AG04450 (cell line): ENCODE measurements at places on chromosomes 5 and 9.

GRCh38 chr9:83138422-83139135 lies 75.6 kb upstream of the RASEF start:
- DNase-seq: no peak

GRCh38 chr5:94857111-94857510 lies 238.6 kb downstream of the SLF1 start:
- no peak for DNase-seq

- no peak for DNase-seq
These were observed 485.3 kb upstream of the DMAC1 start for GRCh38 chr9:8284884-8285283.

DNA sequence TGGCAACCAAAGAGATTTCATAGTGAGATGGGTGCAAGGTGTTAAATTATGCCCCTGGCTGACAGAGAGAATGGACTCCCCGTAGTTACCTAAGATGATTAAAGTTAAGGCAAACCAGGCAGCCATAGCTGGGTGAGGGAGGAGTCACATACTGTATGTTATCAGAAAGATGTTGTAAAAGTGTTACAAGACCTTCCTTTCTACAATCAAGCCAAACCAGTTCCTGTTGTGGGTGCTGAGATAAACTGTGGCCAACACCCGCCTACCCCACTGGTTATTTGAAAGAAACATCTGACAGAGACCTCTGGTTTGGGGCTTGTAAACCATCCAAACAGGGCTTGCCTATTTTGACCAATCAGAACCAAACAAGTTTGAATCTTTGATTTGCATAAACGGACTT lies 684.7 kb upstream of the NUDT12 start:
- DNase-seq: no peak

- no peak for DNase-seq
These were observed 286.1 kb upstream of the IRX1 start for GRCh38 chr5:3309538-3309937.

- DNase-seq: no peak
These were observed 36.4 kb downstream of the LARP1 start for GRCh38 chr5:154791535-154791934.

DNA sequence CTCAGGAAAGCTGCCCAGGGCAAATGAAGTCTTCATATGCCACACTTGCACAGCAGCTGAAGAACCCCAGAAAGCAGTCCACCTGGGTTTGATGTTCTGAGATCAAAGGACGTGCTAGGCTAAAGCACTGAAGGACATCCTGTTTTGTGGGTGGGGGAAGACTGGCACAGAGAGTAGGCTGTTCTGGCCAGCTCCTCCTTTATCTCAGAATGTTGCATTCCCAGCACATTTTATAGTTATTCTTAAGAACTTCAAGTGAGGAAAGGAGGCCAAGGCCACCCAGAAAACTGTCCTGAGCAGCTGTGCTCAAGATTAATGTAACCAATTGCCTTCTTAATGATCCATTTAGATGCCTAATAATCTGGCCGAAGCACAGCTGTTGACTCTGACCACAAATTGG lies 10.9 kb downstream of the SHOC1 start:
- no peak for DNase-seq

DNA sequence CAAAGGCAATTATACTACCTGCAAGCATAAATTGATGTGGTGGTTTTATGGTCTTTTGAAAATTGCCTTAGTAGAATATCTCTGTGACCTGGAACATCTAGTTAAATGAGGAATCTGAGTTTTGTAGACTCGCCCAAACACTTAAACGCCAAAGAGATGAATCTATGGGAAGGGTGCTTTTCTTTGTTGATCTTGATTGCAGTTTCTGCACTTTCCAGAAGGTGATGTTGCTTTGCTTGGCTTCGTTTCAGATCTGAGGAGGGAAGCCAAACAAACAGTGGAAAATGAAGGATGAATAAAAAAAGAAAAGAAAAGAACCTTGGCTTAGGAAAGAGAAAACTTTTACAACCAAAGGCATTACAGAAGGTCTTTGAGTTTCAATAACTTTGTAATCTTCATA lies 1021.2 kb downstream of the NR2F1-AS1 start:
- DNase-seq: no peak

- no peak for DNase-seq
These were observed 19.8 kb upstream of the SLC9A3 start for GRCh38 chr5:543755-544674.

GRCh38 chr9:75104607-75105006 lies 16.3 kb downstream of the OSTF1 start:
- no peak for DNase-seq

DNA sequence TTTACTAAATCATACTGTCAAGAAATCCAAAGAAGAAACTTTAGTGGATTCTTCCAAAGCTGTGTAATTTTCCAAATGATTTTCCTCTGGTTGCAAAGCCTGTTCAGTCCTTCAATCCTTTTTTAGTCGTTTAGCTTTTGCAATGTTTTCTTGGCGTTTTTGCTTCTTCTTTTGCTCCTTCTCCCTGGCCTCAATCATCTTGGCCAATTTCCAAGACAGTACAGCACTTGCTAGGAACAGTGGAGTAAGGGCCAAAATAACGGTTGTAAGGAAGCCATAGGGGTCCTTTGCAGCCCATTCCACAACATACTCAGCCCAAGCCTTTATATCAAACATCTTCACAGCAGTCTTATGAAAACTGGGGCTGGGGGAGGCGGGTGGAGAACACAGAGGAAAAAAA lies 2.4 kb downstream of the SMIM15 start:
- no peak for DNase-seq

DNA sequence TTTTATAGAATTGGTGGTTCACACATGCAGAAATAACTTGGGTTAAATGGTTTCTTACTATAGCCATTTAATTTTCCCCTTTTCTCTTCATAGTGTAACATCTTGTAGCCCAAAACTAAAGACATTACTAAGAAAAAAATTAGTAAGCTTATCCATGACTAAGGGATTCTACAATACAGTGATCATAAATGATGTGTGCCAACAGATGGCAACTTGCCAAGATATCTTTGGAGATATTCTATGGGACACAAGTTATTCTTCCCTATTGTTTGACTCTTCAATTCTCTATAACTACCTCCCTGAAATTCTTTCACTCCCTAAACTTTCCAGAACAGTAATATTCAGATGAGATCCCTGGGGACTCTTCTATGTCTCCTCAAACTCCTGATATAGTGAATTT lies 580.6 kb downstream of the PTPRD start:
- no peak for DNase-seq

DNA sequence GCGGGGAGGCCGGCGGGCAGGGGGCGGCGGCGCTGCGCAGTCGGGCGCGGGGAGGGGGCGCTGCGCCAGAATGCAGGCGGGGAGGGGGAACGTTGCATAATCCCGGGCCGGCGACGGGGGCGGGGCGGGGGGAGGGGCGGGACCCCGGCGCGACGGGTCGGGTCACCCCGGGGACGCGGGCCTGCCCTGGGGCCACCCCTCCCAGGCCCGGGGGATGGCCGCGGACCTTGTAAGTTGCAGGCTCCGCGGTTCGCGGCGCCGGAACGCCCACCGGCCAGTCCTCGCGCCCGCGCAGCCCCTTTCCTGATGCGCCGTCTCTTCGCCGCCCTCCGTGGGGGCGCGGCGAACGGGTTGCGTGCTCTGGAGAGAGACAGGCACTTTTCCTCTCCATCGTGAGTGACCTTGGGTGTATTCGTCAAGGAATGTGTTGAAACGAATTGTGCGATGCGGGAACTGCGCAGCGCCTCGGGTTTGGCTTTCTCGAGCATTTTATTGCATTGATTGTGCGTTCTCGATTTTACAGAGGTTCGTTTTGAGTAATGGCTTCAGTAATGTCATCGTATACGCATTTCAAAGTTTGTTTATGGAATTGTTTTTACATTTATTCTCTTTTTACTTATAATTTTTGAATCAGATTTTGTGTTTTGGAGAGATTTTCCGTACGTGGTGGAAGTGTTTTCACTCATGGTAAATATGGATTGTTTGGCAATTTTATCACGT lies 802 bp downstream of the SPIN1 start:
- DNase-seq: no peak

DNA sequence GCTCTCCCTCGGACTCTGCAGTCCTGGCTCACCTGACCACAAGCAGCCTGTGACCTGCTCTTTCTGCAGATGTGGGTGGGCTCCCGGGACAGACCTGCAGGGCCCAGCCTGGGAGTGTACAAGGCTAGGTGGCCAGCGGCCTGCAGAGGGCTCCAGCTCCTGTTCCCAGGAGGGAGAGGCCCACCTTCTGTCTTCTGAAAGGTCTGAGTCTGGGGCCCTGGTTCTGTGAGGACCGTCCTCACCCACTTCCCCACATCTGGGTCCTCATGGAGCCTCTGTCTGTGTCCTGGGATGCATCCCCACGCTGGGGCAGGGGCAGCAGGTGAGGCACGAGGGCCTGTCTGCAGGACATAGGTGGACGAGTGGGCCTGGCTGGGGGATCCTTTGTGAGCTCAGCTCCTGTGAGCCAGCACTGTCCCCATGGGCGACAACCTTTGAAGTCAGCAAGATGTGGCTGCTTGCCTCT lies 43.7 kb downstream of the PHF2 start:
- no peak for DNase-seq

GRCh38 chr5:74659172-74659571 lies 18.6 kb upstream of the ENC1 start:
- no peak for DNase-seq

DNA sequence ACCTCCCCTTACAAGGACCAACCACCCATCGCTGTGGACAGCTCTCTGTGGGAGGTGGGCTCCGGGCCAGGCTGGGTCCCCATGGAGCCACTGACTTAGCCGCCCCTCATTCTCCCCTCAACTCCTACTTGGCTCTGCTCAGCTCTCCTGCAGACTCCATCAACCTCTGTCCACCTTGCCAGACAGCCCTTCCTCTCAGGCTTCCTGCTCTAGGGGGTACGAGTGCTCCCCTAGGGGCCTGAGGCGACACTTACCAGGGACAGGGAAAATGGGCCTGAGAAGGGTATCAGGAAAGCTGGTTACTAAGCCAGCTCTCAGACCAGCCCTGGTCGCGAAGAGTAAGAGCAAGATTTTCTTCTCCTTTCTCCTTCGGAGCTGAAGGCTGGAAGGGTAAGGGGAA lies 43.9 kb downstream of the SHB start:
- DNase-seq: no peak

DNA sequence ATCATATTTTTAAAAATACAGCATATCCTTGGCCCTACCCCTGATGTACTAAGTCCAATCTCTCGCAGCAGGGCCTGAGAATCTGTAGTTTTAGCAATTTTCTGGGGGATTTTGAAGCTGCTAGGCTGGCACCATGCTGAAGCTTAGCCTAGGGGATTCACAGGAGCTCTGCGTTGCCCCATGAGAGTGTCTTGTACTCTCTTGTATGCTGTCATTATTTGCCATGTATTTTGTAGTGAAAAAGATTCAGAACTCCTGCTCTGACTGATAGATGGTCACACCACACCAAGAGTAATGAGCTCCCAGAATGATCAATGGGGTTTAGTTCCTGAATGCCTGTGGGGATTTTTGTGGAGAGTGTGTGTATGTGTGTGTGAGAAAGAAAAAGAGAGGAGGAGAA lies 20.7 kb upstream of the TRMT10B start:
- no peak for DNase-seq

GRCh38 chr9:38445154-38446043 lies 21.1 kb upstream of the IGFBPL1 start:
- no peak for DNase-seq

GRCh38 chr9:100670719-100671118 lies 92.8 kb downstream of the CAVIN4 start:
- no peak for DNase-seq

DNA sequence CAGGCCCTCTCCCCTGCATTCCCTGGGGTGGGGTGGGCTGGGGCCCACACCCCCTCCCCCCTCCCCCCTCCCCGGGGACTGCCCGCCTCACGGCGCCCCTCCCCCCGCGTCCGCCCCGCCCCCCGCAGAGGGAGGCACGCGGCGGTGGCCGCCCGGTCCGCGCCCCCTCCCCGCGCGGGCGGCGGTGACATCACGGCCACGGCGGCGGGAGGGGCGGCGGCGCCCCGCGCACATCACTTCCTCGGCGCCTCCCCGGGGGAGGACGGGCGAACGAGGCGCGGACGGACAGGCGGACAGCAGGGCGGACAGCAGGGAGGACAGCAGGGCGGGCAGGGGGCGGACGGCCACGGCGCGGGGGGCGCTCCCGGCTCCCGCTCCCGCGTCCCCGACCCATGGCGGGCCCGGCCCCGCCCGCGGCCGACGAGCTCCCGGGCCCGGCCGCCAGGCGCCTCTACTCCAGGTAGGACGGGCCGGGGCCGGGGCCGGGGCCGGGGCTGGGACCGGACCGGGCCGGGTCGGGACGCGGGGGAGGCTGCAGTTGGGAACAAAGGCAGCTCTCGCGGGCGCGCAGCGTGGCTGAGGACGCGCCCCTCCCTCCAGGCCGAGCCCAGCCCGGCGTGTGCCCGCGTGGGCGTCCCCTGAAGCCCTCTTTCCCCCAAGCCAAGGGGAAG lies at the start of gene GPSM1:
TSS of gene GPSM1 (plus strand) at position 236 of the 671 bp plus-strand sequence. CDS start at position 393, 157 bp downstream.
- DNase-seq: no peak

- DNase-seq: no peak
These were observed 24.3 kb downstream of the BOD1 start for GRCh38 chr5:173592050-173592669.

DNA sequence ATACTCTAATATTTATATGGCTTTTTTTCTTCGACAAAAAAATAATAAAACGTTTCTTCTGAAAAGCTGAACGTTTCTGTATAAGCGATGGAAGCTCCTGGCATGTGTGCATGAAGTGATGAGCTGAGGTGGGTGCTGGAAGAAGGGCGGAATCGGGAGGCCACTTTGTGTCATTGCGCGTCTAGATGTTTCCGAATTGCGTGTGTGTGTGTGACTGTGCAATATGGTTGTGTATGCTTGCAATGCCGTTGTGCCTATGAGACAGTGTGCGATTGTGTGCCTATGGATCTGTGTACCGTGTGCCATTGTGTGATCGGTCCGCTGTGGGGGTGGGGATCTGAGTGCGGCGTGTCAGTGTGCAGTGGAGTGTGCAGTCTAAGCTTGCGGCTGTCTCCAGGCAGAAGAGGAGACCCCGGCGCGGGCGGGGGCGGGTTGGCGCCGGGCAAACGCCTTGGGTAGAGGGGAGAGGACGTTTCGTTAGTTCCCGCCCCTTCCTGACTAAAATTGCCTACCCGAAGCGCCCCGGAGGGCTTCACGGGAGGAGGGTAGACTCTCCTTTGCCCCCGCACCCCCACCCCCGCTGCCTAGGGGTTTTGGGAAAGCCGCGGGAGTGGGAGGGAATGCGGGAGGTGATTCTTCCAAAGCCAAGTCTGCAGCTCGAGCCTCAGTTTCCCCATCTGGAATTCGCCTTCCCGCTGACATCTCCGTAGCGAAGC lies 24.2 kb downstream of the PCDHGC5 start:
- DNase-seq: no peak

GRCh38 chr9:113309204-113309813 lies 6.1 kb upstream of the RNF183 start:
- peak; percentile 10 for DNase-seq

DNA sequence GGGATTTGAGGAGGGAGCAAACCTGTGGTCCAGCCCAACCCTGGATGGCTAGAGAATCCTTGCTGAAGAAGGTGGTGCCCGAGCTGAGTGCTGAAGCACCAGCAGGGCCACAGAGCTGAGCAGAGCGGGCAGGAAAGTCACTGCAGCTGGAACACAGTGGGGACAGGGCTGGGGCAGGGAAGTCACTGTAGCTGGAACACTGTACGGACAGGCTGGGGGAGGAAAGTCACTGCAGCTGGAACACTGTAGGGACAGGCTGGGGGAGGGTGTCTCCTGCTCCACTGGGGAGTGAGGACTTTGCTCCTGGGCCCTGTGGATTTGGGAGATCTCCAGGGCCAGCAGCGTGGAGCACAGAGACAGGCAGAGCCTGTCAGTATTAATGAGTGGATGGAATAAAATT lies 9.0 kb upstream of the SUSD3 start:
- no peak for DNase-seq

- DNase-seq: no peak
These were observed 134.0 kb downstream of the SNX18 start for GRCh38 chr5:54651482-54652076.

- peak; percentile 92 for DNase-seq
These were observed 12.0 kb downstream of the PDGFRB start for GRCh38 chr5:150143350-150144245.
